Stimulated activated CD8-positive, alpha-beta memory T cell treated with anti-CD3 and anti-CD28 coated beads, Interleukin-7, amount 100 ng/mL, for 24 hours (primary cell): ENCODE measurements at places on chromosomes 6 and 20.

DNA sequence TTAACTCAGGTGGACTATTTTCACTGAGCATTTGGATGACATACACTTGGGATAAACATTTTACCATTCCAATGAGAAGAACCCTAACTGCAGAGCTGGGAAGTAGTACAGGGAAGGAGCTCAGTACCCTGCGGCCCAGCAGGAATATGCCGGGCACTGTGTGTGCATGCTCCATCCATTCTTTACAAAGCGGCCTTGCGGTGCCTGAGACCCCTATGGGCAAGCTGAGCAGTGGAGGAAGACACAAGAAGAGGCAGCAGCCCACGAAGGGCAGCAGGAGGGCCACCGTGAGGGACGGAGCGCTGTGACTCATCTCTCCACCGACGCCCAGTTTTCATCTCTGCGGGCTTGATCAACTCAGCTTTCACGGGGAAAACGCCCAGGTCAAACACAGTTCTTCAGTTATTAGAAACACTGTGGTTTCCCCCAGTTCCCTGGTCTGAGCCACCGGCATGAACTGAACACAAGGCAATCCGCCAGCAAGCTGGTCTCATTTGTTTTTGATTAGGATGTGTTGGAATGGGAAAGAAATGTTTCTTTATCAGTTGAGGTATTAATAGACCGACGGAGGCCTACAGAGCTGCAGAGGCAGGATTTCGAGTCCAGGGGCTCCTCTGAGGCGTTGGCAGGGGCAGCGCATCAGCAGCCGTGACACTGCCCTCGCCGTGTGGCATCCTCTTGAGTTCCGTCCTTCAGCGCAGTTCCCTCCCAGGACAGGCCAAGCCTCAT, 44.9 kb downstream of the IRF4 start:
- DNase-seq = no peak

DNA sequence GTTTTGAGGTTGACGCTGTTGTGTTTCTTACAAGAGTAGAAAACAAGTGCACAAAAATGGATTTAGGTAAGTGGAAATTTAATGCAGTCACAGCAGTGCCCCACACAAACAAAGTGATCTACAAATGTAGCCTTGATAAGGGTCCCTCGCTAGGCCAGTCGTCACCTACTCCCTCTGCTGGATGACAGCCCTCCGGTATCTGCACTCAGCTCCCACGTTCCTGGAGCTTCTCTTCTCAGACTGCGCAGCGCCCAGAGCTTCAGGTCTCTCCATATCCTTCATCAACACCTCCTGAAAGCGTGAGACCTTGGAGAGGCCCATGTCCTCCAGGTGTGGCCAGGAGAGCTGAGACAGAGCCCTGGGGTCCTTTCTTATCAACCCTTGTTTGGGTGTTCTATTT, 58.3 kb upstream of the MAP3K4 start:
- DNase-seq = no peak

GRCh38 chr6:43499028-43499815, 10.9 kb downstream of the LRRC73 start:
- no peak for DNase-seq

DNA sequence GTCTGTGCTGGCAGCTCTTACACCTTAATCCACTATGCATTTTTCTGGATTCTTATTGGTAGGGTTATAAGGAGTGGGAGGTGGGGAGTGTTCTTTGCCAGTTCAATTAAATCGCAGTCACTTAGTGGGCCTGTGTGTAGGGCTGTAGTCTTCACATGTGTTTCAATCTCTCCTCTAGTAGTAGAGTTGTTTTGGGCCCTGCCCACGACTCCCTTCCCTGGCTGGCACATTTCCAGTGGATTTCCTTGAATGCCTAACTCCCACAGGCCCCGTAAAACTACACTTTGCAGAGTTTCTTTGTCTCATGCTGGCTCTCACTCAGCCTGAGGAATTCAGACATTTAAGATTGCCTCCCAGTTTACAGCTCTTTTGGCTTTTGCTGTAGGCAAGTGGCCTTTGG, 414.0 kb upstream of the OPRM1 start:
- DNase-seq = no peak

- DNase-seq = no peak
Observed at GRCh38 chr6:96065213-96065612, 49.4 kb downstream of the FUT9 start.

- no peak for DNase-seq
Observed at GRCh38 chr20:7274870-7275269, 507.4 kb downstream of the BMP2 start.
